Esophagus mucosa (tissue), 1 donor: ENCODE measurements at places on chromosomes 11 and 22. TPM values are rescaled to one million over a fixed set of nuclear protein-coding genes. Genes with fewer than 3 reads are reported as not detected.

DNA sequence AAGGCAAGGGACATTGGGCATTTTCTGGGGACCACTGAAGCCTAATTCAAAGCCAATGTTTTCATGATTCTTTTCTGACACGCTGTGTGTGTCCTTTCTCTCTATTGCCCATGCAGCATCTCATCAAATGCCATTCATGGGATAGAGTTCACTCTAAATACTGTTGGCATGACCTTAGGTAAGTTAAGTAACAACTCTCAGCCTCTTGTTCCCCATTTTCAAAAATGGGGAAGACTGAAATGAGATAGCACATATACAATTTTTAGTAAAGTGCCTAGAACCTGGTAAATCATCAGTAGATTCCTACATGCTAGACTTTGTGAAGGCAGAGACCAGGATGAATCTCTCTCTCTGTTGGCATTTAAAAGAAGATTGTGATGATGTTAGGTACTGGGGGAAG, 12.7 kb upstream of the OR52K2 start:
- ATAC-seq = no peak

DNA sequence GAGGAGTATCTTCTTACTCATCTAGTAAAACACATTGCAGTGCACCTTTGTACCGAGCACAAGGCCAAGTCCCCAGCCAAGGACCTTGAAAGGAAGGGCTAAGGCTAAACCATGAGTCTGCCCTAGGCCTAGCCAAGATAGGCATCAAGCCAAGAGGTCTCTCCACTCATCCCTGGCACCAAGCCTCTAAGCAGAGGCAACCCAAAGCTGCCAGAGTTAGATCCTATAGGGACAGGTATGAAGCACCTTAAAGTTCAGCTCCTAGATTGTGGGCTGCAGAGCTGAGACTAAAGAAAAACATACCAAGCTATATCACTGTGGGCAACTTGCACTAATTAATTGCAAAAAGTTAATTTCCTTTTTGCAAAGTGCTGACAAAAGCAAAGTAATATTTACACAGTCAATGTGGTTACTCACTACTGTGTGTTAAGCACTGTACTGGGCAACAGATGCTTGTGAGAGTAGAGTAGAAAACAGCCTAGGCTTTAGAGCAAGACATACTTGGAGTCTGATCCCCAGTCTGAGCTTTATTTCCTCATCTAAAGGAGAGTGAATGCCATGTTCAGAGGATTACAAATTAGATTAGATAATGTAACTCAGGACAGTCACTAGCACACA, 7.2 kb downstream of the COA4 start:
- peak; percentile 25 for ATAC-seq

DNA sequence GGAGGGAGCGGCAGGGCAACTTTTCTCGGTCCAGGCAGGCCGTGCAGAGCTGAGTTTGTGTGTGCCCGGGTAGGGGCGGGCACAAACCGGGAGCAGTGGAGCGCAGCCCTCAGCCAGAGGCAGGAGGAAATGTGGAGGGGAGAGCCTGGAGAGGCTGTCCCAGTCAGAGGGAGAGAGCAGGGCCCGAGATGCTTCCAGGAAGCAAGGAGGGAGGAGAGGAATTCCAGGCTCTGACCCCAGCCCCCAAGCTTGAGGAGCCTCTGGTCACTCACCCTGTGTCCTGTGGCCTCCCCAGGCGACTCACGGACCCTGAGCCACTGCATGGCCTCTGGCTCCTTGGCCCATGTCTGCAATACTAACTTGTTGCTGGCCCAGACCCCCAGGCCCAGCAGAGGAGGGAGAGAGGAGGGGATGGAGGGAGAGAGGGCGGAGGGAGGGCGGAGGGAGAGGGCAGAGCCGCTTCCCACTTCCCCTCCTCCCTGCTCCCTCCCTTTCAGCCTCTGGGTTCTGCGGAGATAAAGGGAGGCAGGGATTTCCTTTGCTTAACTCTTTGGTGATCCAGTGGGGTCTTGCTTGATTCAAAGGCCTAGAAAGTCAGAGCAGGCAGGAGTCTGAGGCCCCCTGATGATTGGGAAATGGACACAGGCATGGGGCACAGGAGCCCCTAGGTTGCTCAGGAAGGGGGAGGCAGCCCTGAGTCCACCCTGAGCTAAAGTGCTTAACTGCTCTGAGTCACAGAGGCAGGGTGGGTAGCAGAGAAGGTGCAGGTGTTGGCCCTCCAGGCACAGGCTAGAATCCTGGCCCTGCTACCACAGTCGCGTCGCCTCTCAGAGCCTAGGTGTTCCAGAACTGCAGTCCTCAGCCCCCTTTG, at the start of gene C1QTNF6:
TSS of gene C1QTNF6 (minus strand) at position 357 of the 871 bp plus-strand sequence. CDS start at position 323, 34 bp downstream.
- peak; percentile 54 for ATAC-seq

GRCh38 chr11:12239804-12240371, 129.5 kb downstream of the MICAL2 start:
- ATAC-seq = no peak

GRCh38 chr11:24617856-24618255, 121.0 kb downstream of the LUZP2 start:
- no peak for ATAC-seq

DNA sequence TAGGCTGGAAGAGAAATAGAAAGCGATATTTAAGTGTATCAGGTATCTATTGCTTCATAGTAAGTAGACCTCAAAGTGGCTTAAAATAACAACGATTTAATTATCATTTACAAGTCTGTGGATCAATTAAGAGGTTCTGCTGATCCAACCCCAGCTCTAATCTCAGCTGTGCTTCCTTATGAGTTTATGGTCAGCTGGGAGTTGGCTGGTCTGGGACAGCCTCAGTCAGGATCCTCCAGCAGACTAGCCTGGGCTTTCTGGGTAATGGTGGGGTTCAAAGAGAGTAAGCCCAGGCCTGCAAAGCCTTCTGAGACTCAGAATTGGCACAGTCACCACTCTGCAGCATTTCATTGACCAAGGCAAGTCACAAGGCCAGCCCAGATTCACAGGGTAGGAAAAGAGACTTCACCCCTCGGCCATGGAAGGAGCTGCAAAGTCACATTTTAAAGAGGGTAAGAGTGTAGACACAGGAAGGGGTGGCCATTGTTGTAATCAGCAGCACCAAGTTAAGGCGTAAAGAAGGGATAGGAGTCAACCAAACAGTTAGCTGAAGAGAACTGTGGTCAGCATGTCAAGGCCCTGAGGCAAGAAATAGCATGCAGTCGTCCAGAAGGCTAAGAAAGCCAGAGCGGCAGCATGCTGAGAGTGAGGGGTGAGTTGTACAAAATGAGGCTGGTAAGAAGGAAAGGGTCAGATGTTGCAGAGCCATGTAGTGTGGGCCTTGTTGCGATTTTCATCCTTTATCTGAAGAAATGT, 168.2 kb downstream of the ETS1 start:
- ATAC-seq = no peak

DNA sequence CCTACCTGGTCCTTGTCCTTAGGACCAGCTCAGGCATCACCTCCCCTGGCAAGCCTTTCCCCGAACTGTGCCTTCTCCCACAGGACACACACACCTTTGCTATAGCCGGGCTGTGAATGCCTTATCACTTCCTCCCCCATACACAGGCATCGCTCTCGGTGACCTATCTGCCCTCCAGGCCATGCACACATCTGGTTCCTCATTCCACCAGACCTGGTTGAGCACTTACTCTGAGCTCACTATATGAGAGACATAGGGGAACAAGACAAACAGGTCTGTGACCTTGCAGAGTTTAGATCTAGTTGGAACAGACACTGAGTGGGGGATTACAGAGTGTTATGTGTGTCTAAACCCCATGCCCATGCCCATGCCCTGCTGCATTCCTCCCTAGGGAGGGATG, 3.1 kb upstream of the BCR start:
- ATAC-seq = peak; percentile 68

DNA sequence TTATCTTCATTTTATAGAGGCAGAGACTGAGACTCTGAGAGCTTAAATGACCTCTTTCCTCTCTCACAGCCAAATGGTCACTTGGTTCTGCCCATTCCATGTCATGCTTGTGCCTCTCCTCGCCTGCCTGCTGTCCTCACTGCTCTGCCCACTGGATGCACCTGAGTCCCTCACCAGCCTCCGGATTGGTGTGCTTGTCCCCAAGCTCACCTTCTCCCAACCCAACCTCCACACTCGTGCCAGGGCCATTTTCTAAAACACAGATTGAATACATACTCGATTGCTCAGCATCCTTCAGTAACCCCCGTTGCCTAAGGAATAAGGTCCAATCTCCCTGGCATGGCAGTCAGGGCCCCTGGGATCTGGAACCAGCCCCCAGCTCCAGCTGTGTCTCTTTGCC, 28.4 kb upstream of the NECTIN1 start:
- no peak for ATAC-seq

DNA sequence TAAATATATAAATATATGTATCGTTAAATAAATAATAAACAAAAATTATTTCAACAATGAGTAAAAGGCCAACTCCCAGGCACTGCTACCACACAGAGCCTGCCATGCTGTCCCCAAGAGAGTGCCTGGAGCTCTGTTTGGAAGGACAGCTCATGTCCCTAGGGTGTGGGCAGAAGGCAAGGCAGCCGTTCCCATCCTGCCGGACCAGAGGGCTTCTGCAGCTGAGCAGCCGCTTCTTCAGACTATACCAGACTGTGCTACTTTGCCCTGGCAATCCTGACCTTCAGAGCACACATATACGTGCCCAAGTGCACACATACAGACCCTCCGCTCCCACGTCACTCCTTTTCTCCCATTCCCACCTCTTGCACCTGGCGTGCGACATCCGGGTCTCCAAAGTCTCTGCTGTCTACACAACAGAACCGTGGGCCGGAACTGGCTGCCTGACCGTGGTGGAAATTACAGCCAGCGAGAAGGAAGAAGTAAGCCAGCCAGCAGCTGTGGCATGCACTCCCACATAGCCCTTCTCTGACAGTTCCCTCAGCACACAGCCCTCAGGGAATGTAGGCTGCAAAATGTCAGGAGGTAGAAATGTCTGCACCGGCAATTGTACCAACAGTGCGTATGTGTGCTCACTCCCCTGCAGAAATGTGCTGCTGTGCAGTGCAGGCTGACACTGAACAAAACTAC, 24.0 kb downstream of the PAX6 start:
- ATAC-seq = no peak

GRCh38 chr11:12518606-12519385, 141.4 kb downstream of the PARVA start:
- no peak for ATAC-seq

- no peak for ATAC-seq
Observed at GRCh38 chr11:133946541-133947318, 10.0 kb downstream of the IGSF9B start.

DNA sequence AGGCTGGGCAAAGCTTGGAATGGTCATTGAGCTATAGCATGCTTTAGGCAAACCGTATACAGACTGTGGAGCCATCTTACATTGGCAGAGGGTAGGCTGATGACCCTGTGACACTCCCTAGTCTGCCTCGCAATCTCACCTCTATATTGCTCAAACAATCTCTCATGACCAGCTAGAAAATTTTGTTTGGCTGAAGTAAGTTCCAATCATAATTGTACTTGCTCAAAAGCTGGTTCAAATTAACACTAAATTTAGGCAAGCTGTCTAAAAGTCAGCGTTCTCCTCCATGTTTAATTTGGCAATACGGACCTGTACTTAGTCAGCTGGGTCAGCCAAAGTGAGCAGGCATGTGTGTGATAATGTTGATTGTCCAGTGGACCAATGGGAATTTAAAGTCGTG, 133.0 kb downstream of the SWAP70 start:
- ATAC-seq = no peak

- peak; percentile 30 for ATAC-seq
Observed at GRCh38 chr22:46087816-46088277, 62.5 kb upstream of the PPARA start.

- no peak for ATAC-seq
Observed at GRCh38 chr22:32326647-32327046, 31.0 kb upstream of the RFPL3 start.

DNA sequence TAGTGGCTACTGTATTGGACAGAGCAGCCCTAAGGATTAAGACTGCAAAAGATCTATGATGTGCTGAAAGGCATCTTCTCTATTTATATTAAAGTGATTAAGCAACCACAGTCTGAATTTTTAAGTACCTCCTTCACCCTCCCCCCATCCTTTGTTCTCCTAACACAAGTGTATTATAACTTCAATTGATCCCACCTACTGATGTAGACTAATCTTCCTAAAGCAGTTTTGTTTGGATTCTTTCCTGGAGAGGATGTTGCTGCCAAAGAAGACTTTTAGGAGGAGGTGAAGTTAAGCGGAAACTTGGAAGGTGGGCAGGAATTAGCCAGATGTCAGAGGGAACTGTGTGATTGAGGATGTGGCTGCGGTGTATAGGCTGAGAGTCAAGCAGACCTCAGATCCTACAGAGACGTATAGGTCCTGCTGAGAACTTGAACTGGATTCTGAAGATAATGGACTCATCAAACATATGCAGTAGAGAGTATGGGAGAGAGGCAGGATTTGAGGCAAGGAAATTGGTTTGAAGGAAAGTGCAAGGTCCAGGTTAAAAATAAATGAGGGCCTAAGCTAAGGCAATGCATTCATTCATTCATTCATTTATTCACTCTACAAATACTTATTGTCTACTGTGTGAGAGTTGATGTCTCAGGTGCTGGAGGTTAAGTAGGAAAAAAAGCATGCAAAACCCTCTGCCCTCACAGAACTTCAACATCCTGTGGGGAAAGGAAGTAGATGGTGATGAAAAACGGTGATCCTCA, 5.2 kb upstream of the RASSF10 start:
- ATAC-seq = no peak

- no peak for ATAC-seq
Observed at GRCh38 chr11:68495220-68495729, 34.7 kb downstream of the PPP6R3 start.

DNA sequence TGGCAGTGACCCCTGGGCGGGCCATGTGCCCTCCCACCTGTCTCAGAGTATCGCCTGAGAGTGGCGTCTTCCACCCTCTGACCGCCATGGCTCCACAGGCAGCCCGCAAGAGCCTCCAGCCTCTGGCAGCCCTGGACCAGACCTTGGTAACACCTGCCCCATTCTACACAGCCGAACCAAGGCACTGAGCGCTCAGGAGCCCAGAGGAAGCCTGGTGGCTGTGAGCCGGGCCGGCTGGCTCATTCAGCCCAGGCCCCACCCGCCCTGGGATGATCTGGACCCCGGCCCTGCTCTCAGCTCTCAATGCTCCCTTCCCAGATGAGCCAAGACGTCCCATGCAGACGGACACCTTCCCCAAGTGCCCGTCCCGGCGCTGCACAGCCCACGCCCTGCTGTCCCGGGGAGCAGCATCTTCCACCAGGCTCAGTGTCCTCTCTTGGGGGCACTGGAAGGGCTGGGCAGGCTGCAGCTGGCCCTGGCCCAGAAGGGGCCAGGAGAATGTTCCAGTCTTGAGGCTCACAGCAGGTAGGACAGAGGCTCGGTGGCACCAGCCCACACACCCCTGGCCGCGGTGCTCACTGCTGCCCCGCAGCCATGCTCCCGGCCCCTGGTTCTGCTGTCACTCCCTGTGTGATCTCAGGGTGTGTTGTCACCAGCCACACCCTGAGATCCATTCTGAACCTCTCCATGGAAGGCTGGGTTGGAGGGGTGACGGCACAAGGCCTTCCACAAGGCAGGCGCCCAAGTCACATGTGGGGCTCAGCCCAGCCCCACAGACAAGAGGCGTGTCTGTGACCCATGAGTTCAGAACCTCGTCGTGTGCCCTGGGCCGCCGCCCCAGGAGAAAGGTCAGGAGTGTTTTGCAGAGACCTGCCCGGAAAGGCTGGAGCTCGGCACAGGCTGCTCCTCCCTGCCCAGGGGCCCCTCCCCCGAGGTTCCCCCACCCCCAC, 24.2 kb upstream of the PPARA start:
- peak; percentile 74 for ATAC-seq

- ATAC-seq = no peak
Observed at GRCh38 chr11:110830344-110830743, 118.1 kb upstream of the ARHGAP20 start.

Gene NXPE1
- not detected for total RNA-seq

Gene F2
- total RNA-seq = not detected

Gene CD44
- 814 TPM for total RNA-seq

Gene MTFP1
- total RNA-seq = 14.1 TPM

Gene MIOX
- total RNA-seq = not detected
